ENCODE measurements at places on chromosomes 1 and 21. TPM values are rescaled to one million over a fixed set of nuclear protein-coding genes. Genes with fewer than 3 reads are reported as not detected.

TTC34 gene
- 1.3 TPM for total RNA-seq

DNA sequence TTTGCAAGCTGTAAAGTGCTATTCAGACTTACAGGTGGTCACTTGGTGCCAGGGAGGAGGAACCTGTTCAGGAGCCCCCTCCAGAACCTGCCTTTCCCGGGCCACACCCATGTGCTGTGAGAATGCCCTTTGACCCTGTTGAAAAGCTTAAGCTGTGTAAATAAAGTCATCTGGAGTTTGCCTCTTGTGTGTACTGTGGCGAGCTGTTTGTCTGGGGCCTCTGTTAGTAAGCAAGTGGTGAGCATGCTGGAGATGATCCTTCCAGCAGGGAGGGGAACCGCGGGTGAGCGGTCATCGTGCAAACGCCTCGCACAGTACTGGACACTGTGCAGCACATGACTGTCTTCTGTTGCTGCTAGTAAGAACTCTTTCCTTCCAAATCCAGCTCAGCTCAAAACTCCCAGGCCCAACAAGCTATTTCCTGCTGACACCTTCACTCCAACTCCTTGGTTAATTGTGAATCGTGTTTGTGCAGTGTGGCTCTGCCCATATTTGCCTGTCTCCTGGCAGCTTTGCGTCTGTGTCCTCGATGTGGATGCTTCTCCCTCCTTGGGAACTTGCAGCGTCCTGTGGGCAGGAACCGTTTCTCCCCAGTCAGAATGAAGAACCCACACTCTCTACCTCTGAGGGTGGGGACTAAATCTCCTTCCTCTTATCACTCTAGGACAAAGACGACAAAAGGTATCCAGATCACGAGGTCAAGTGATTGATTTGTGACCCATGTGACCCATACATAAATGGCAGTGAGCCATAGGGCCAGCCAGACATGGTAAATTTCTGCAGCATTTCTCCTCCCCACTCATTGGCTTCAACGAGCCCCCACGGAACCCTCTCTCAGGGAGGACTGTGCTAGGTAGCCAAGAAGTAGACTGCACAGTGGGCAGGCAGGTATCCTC lies 13.9 kb upstream of the BTG2 start:
- peaks cover 30% of the 10 kb centered on the region for H3K4me1 ChIP-seq
- H3K36me3 ChIP-seq = peaks cover 13% of the 10 kb centered on the region
- H3K27me3 ChIP-seq = peaks cover 33% of the 10 kb centered on the region
- H3K27ac ChIP-seq = peak overlapping the region; percentile 70
- DNase-seq = no peak

DNA sequence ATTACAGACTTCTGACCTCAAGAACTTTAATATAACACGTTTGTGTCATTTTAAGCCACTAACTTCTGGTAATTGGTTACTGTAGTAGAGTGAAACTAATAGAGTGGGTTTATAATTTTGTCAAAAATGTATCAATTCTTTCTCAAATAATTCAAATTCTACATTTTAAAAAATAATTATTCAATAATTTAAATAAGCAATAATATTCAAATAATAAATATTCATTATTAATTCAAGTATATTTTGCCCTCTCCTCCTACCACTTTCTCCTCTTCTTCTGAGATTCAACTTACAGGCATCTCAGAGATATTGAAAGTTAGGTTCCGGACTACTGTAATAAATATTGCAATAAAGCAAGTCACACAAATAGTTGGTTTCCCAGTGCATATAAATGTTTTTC lies 1107.1 kb downstream of the KCNT2 start:
- no peak overlapping the region for H3K27ac ChIP-seq
- H3K27me3 ChIP-seq = no peaks in the 10 kb centered on the region
- H3K4me3 ChIP-seq = no peak overlapping the region
- no peaks in the 10 kb centered on the region for H3K36me3 ChIP-seq
- no peak for DNase-seq

DNA sequence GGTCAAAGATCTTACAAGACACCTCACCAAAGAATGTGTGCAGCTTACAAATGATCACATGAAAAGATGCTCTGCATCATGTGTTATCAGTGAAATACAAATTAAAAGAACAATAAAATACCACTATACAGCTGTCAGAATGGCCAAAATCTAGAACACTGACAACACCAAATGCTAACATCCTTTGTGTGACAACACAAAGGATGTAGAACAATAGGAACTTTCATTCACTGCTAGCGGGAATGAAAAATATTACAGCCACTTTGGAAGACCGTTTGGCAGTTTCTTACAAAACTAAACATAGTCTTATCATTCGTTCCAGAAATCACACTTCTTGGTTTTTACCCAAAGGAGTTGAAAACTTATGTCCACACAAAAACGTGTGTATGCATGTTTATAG lies 20.6 kb upstream of the SELP start:
- no peak for DNase-seq
- peaks cover 7% of the 10 kb centered on the region for H3K4me1 ChIP-seq
- H3K27me3 ChIP-seq = no peaks in the 10 kb centered on the region
- H3K27ac ChIP-seq = no peak overlapping the region

PRKACB gene
- 28.5 TPM for total RNA-seq

DNA sequence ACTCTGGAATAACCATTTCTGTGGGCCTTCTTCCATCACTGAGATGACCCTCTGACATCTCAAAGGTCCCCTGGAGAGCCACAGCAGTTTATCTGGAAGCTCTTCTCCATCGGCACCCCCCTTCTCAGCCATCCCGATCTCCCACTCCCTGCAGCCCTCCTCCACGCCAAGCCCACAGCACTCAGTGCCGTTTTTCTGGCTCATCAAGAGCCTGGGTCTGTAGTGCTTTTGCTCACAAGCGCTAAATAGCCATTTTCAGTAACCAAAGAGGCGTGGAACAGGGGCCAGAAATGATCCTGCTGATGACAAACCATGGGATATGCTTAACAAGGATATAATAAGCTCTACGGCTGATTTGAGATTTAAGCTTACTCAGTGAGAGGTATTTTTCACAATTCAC lies 17.6 kb downstream of the SEC16B start:
- no peak for DNase-seq
- H3K27ac ChIP-seq = no peak overlapping the region
- no peak overlapping the region for H3K4me3 ChIP-seq
- H3K36me3 ChIP-seq = no peaks in the 10 kb centered on the region
- no peaks in the 10 kb centered on the region for H3K27me3 ChIP-seq
- no peaks in the 10 kb centered on the region for H3K4me1 ChIP-seq

VWA5B1 gene
- not detected for total RNA-seq

GRCh38 chr1:166283190-166283589 lies 116.4 kb upstream of the FAM78B start:
- H3K4me3 ChIP-seq = no peak overlapping the region
- H3K27me3 ChIP-seq = peaks cover 45% of the 10 kb centered on the region
- no peak overlapping the region for H3K27ac ChIP-seq
- no peaks in the 10 kb centered on the region for H3K4me1 ChIP-seq
- DNase-seq = no peak

DNA sequence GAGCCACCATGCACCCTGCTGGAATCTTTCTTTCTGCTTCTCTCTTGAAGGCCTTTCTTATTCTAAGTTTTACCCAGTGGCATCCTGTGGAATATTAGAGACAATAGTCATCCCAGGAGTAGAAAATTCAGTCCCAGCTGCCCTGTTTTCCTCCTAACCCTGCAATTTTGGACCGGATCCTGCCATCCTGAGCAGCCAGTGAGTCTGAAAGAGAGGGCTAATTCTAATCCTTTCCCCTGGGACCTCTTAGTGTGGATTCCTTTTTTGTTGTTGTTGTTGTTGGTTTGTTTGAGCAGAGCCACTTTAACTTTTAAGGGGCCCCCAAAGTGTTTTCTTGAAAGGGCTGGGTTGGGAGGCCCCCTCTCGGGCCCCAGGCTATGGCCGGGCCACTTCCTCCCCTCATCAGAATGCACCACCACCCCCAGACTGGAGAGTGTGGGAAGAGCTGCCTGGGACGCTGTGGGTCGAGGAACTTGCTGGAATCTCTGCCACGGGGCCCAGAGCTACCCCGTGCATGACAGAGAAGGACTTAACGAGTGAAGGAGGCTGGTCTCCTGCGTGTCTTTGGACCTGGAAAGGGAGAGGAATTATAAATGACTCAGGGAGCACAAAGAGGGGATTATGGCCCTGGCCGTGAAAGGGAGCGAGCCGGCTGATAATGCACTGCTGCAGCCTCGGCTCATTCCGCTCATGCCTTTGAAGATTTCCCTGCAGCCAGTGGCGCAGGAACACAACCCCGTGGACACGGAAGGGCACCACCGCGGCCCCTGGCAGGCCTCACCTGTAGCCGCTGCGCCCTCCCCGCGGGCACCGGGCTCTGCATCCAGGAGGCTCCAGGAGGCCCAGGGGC lies 81.0 kb upstream of the AKT3 start:
- no peak overlapping the region for H3K27ac ChIP-seq
- no peak overlapping the region for H3K4me3 ChIP-seq
- H3K27me3 ChIP-seq = no peaks in the 10 kb centered on the region

DNA sequence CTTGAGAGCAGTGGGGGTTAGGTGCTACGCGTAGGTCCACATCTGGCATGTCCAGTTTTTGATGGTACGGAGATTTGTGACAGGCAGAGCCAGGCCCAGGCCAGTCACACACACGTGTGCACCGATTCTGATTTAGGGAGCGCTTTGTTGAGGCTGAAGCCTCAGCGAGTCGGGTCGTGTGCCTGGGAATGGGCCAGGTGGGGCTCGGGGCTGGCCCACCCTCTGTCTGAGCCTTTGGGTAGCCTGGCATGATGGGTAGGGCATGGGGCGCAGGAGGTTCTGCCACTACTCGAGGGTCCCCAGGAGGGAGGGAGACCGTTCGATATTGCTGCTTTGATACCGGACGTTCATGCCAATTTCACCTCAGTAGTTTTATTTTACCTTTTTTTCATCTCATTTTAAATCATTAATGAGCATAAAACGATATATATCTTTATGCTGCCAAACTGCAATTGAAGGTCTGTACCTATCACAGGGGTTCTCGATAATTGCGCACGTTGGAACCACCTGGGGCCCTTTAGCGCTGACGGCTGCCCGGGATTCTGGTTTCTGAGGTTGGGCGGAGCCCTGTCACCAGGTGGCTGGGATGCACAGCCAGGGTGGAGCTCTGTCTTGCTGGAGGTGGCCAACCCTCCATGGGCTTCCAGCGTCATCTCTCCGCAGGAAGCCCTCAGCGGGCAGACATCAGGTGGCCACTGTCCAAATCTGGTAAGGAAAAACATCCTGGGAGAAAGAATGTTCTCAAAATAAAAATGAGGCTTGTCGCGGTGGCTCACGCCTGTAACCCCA lies 71.9 kb downstream of the SCCPDH start:
- H3K4me1 ChIP-seq = no peaks in the 10 kb centered on the region
- H3K27ac ChIP-seq = no peak overlapping the region
- peaks cover 52% of the 10 kb centered on the region for H3K27me3 ChIP-seq
- no peaks in the 10 kb centered on the region for H3K36me3 ChIP-seq
- DNase-seq = no peak
- no peak overlapping the region for H3K4me3 ChIP-seq

DNA sequence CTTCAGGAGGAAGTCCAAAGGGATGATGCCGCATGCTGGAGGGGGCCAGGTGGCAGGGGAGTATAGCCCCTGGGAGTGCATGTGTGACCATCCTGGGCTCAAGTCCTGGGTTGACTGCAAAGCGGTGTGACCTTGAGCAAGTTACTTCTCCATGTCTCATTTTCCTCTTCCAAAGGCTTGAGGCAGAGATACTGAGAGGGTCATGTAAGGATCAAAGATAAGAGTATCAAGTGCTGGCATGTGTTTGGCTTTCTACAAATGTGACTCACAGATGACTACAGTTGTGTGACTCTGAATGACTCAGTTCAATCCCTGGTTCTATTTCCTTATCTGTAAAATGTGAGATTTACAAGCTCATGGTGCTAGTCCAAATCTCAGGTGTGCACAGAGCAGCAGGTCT lies 26.1 kb downstream of the PROK1 start:
- peak overlapping the region; percentile 33 for H3K4me3 ChIP-seq
- H3K36me3 ChIP-seq = no peaks in the 10 kb centered on the region
- DNase-seq = peak; percentile 8
- H3K27ac ChIP-seq = peak overlapping the region; percentile 66

DNA sequence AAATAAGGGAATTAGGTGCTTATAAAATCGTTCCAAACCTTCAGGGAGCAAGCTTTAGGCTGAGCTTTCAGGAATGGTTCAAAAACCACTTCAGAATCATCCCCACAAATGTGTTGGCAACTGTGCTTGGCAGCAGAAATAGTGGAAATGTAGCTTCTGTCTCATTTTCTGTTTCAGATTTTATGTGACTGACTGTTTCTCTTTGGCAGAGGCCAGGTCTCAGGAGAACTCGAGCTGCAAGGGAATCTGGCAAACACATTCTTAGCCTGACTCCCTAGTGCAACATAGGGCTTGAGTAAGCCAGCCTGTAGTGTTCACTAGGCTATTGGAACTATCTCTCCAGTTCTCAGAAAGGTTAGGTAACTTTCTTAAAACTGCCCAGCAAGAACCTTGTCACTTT lies 128.6 kb downstream of the PLA2G4A start:
- no peak for DNase-seq
- H3K27me3 ChIP-seq = no peaks in the 10 kb centered on the region
- peaks cover 4% of the 10 kb centered on the region for H3K36me3 ChIP-seq
- H3K4me3 ChIP-seq = no peak overlapping the region
- H3K4me1 ChIP-seq = peaks cover 7% of the 10 kb centered on the region

OPRD1 gene
- 0.07 TPM for total RNA-seq

DNA sequence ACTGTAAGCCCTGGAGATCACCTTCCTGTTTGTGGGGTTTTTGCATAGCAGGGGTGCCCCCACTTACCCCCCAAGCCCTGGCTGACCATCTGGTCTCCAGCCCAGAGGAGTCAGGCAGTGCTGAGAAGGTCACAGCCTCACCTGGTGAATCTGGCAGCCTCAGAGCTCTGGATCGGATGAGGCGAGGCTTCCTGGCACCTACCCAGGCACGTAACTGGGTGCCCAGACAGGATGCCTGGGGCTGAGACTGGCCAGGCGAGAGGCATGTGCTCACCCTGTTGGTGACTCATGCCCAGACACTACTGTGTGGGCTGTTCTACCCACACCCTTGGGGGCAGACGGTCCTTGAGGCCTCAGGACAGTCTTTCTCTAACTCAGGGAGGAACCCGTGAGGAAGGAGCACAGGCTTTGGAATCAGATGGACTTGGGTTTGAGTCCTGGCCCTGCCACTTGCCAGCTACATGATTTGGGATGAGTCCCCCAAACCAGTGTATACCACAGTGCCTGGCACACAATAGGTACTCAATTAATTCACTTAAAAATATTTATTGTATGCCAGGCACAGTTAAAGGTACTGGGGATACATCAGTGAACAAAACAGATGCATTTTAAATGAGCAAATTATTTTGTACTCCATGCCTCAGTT lies 15.1 kb upstream of the PADI3 start:
- H3K27me3 ChIP-seq = no peaks in the 10 kb centered on the region
- peak overlapping the region; percentile 55 for H3K4me3 ChIP-seq
- H3K4me1 ChIP-seq = peaks cover 70% of the 10 kb centered on the region
- peaks cover 31% of the 10 kb centered on the region for H3K36me3 ChIP-seq

GRCh38 chr1:212034516-212035122 lies 738 bp downstream of the INTS7 start:
- peaks cover 56% of the 10 kb centered on the region for H3K36me3 ChIP-seq
- peak overlapping the region; percentile 92 for H3K4me3 ChIP-seq
- H3K27ac ChIP-seq = peak overlapping the region; percentile 92
- H3K27me3 ChIP-seq = no peaks in the 10 kb centered on the region

NUDT4B gene
- total RNA-seq = 0.78 TPM
